ENCODE measurements at places on chromosomes 3 and 15.

- no peak for DNase-seq
Observed at GRCh38 chr15:101273534-101273933, 3.8 kb downstream of the SELENOS start.

DNA sequence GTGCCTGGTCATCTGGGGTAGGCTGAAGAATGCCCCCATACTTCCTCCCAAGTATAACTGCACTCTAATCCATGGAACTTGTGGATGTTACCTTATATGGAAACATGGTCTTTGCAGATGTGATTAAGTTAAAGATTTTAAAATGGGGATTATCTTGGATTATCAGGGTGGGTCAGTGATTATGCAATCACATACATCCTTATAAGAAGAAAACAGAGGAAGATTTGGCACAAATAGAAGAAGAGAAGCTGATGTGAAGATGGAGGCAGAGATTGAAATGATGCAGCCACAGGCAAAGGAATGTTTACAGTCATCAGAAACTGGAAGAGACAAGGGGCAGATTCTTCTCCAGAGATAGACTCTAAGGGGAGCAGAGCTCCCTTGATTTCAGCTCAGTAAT is 1.8 kb upstream of the MRPS22 start:
- no peak for DNase-seq

DNA sequence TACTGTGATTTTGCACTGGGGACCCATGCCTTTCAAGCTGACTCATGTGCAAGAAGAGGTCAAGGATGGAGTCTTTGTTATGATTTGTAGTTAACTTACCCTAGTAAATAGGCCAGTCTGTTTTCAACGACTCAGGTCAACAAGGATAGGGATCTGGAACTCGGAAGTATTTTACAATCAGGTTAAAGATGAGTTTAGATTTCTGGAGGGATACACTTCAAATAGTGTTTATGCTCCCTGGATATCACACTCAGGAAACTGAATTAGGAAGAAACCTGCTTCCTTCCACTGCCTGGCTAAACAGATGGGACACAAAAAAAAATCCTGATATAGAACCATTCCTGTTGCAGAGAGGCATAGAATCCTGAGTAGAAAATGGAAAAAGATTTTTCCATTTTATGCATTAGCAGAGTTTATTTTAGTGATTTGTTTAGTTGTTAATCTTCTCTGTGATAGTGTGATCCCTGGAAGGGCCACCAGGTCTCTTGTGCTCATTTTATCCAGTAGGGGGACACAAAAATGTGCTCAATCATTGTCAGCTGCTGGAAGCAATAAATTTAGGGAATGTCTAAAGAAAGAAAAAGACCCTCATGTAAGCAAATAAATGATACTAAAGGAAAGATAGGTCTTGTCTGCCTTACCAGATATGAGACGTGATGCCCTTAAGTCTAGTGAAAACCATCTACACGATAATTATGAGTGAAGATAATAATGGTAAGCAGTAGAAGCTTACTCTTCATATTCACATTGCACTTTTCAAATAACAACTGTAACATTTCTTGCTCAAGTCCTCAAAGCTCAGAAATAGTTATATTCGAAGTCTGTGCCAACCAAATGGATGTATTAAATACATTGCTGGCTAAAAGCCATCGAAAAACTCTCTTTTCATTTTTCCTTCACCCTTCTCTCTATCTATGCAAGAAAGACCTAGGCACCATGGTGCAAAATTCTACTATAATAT is 452.1 kb upstream of the KCNMB2 start:
- peak; percentile 68 for DNase-seq

DNA sequence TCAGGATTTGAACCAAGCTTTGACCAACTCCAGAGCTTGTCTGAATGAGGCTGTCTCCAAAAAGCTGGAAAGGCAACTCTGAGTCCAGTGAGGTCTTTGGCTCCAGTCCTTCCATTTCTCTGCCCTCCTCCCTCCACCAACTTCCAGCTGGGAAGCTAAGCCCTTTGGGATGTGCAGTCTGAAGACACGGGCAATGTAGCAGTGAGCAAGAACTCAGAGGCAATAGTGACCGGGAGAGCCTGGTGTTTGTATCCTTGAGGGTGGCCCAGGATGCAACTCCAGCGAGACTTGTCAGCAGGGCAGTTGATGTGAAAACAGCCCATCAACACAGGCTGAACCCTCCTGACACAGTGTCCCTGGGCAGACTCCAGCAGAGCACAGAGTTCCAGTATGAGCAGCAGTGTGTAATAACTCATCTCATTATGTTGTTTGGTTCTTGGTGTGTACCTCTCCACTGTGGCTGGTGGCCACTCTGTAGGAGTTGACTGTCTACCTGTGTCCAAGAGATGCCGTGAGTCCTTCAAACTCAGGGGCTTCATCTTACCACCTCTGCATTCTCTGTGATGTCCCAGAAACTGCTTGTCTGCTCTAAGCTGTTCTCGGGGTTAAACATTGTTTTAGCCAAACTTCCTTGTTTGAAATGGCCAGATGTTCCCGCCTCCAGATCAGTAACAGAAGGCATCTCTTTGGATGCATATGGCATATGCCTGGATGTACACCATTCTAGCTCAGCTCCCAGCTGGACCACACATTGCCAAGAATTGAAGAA is 6.6 kb downstream of the CDCP1 start:
- DNase-seq, result no peak

DNA sequence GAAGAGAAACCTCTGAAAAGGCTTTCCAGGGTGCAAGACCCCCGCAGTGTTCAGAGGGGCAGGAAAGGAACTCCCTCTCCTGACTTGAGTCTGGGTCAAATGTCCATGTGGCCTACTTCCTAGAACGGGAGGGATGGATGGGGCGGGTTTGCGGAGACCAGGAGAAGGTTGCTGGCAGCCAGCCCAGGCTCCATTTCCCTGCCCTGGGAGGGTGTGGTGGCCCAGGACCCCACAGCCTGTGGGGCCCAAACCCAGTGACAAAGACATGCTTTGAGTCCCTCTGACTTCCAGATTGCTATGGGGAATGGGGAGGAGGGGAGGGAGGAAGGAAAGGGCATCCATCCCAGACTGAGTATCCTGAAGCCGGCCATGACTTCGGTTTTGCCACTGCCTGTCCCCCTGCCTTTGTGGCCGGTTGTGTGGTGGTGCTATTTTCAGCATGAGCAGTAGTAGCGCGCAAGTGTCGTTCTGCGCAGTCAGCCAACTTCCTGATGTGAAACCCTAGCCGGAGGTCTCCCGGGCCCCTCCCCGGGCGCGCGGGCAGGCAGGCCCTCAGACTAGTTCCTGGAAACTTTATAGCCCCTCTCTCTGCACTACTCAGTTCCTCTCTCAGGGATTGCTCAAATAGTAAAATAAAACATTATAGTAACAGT is 24.4 kb downstream of the MAGEF1 start:
- DNase-seq, result no peak

- peak; percentile 88 for DNase-seq
Observed at GRCh38 chr15:48975472-48976419, 12.0 kb upstream of the SHC4 start.

DNA sequence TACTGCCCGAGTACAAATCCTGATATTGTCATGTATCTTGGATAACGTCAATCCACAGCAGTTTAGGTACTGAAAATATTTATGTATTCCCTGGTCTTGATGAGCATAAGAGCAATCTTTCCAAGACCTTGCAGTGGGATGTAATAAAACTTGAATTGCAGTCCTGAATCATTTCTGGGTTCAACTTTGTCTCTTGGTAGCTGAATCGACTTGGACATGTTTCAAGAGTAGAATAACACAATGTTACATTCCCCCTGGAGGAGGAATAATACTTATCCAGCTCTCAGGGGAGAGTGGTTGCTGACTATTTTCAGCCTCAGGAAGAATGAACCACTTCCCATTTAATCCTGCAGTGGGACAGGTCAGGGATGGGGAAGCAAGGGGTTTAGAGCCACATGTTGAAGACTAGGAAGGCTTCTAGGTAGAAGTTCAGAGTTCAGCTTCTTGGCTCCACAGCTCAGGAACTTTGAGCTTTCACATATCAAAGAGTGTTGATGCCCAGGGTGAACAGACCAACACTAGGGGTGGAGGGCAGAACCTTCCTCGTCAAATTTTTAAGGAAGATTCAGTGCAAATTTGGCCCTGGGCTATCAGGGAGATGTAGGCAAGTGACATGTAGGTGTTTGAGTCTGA is 43.4 kb upstream of the GPD1L start:
- no peak for DNase-seq

GRCh38 chr3:43249405-43249804 is 36.9 kb upstream of the SNRK start:
- DNase-seq, result no peak

- no peak for DNase-seq
Observed at GRCh38 chr3:18372786-18373405, 52.2 kb downstream of the SATB1 start.

GRCh38 chr15:100426937-100427336 is 85.2 kb upstream of the ADAMTS17 start:
- DNase-seq, result no peak

- DNase-seq, result peak; percentile 77
Observed at GRCh38 chr3:158769952-158770740, 31.7 kb upstream of the MFSD1 start.

GRCh38 chr15:65926899-65927298 is 57.6 kb downstream of the RAB11A start:
- DNase-seq, result no peak

DNA sequence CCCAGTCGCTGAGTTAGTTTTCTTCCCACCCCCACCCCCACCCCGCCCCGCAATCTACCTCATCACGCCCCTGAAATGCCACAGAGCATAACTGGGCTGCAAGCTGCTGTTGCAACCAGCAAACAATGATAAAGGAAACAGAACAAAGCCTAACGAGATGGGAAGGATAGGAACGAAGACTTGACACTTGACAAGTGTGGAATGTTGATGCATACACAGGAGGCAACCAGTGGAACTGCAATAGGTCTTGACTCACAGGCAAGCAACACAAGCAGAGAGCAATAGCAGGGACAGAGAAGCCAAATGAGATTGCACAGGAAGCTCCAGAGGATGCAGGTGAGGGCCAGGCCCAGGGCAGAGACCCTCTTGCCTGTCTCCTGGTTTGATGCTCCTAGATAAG is 225.9 kb downstream of the IGSF11 start:
- no peak for DNase-seq

DNA sequence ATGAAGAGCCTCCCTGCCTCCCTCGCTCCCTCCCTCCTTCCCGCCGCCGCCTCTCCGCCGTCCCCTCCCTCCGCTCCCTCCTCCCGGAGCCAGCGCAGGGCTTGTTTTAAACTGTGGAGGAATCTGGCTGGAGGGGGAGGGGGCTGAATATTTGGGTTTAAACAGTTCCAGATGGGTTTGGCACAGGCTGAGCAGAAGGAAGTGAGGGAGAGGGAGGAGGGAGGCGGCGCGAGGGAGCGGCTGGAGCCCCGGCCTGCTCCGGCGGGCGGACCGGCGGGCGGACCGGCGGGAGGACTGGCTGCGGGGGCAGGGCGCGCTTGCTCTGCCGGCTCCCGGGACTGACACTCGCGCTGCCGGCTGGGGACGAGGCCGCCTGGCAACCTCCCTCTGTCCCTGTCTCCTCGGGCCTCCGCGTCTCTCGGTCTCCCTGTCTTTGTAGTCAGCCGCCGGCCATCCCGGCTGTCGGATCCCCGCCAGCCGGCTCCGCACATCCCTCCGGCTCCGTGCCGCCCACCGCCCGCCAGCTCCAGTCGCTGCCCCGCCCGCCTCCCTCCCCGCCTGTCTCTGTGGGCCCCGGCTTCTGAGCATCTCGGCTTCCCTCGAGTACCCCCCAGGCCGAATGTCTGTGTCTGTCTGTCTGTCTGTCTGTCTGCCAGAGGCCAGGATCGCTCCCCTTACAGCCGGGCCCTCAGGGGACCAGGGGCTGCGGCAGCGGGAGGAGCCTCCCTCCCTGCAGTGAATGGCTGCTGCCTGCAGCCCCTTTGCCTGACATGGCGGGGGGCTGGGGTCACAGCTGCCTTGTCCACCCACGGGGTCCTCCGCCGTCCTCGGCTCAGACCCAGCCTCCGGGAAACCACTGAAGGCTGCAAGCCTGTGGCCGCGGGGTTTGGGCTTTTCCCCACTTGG is 7.6 kb downstream of the EPHB3 start:
- no peak for DNase-seq

DNA sequence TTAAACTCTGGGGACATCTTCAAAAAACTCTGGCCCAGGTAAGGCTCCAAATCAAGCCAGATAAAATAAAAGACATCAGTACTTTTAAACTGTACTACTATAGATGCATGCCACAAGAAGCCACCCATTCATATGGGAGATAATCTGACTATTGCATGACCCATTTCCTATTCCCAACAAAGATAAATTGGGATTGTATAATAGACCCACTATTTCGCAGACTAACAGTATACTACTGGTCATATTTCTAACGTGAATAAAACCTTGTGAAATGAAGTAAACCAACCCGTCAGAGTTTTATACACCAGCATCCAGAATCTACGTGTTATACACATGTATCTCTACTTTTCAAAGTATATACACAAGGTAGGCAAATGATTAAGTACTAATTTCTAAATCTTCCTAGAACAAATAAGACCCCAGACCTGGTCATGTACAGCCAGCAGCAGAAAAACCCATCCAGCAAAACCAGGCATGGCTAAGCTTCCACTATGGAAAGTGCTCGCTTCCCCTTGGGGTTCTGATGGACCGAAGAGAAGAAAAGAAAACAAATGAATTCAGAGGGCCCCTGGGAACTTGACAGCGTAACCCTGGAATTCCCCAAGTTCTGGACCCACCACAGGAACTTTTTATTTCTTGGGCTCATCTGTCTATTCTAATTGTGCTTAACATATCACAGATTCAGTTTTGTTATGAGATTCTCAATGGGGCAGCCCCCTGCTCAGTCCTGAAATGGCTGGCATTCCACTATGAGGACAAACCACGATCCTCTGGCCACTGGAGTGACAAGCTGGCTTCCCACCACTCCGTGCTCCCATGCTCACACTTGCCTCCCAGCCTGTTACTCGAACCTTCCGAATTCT is 69.1 kb downstream of the MB21D2 start:
- DNase-seq, result no peak

DNA sequence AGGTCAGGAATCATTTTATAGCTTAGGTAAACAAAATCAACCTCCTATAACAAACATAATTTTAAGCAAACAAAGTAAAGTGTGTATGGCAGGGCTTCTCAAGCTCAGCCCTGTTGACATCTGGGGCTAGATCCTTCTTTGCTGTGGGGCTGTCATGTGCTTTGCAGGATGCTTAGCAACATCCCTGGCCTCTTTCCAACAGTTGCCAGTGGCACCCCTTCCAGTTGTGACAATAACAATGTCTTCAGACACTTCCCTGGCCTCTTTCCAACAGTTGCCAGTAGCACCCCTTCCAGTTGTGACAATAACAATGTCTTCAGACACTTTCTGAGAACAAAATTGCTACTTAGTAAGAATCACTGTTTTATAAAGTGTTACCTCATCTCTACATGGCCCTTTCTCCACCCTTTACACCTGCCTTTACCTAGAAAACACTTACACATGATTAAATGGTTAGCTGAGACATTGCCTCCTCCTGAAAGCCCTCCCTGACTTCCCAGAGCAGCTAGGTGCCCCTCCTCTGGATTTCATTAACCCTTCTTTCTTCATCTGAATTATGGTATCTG is 194.0 kb upstream of the LMCD1 start:
- DNase-seq, result no peak

GRCh38 chr3:120125992-120126391 is 31.7 kb upstream of the GSK3B start:
- DNase-seq, result no peak
